ENCODE measurements at places on chromosomes 3 and 15.

- DNase-seq = no peak
Measured at GRCh38 chr15:34793901-34794300, 1.4 kb downstream of the ACTC1 start.

DNA sequence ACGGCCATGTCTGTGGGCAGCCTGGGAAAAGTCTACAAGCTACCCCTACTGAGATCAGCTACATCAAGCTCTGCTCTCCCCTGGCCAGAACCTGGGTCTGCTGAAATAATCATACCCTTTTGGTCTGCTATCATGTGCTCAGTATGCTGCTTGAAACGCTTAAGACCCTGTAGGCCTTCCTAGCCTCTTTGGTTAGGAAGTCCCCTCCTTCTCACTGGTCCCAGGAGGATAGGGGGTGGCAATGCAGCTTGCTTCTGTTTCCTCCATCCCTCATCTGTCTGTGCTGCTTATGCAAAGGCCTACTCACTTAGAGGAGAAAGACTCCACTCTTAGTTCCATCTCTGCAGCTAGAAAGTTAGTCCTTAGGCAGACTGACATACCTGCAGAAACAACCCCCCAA, 118.2 kb upstream of the RASGRP1 start:
- no peak for DNase-seq

- DNase-seq = no peak
Measured at GRCh38 chr3:19937459-19938294, 3.7 kb upstream of the EFHB start.

GRCh38 chr3:33299395-33300081, 22.3 kb downstream of the FBXL2 start:
- no peak for DNase-seq

DNA sequence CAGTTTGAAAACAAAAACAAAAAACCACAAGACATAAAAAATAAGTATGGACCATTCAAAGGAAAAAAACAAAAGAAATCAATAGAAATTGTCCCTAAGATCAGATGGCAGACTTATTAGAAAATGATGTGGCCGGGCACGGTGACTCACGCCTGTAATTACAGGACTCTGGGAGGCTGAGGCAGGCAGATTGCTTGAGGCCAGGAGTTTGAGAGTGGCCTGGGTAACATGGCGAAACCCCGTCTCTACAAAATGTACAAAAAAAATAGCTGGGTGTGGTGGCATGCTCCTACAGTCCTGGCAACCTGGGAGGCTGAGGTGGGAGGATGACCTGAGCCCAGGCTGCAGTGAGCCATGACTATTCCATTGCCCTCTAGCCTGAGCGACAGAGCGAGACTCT, 16.6 kb downstream of the SPCS1 start:
- DNase-seq = no peak

DNA sequence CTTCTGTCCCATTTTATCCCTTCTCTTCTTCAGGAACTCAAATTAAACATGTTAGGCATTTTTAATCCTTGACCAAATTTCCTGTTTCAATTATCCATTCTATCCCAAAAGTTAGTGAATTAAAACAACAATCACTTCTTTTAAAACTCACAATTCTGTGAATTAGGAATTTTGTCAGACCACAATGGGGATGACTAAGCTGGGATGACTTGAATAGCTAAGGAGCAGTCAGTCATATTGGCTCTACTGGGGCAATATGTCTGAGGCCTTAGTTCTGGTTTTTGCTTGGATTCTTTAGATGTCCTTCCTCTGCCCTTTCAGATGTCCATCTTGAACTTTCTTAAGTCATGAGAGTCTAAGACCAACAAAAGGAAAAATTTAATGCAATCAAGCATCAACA, 178.2 kb upstream of the TGFBR2 start:
- DNase-seq = no peak

DNA sequence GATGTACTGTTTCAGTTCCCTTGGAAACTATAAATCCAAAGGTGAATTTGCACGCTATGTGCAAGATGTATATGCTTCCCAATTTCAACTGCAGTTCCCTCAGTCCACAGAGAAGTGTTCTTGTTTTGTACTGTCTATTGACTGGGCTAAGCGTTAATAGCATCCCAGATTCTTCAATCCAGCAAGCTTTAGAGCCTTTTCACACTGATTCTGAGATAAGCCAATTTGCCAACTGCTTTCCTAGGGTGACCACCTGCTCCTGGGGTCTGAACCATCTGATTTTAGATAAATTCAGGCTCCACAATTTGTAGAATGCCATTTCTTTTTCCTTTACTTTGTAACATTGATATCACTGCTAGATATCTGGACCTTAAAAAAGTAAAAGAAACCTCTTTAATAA, 340.1 kb downstream of the PTPRG start:
- no peak for DNase-seq

- DNase-seq = no peak
Measured at GRCh38 chr15:69497667-69498066, 45.0 kb downstream of the RPLP1 start.

DNA sequence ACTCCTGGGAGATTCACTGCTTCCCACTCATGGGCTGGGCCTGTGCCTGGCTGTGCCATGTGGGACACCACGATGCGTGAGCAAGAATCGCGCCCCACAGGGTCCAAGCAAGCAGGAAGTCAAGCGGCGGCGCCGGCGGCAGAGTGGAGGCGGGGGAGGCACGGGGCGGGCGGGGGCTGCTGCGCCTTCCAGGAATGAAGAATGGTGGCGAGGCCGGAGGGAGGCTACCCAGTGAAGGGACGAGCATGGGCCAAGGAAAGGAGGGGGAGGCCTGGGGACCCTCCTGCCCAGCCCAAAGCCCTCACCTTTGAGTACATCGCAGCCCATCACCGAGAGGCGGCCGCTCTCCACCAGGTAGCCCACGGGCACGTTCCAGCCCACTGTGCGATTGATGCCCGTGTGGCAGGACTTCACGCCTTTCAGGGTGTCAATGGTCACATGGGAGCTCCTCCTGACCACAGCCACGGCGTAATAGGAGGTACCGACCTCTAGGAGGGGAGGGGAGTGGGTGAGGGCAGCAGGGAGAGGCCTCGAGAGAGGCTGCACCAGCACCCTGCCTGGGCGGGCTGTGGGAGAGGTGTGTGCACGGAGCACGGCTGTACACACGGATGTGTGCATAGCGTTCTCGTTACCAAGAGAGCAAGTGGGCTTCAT, 5.5 kb downstream of the MELTF start:
- DNase-seq = no peak

GRCh38 chr3:153254361-153254760, 92.3 kb downstream of the RAP2B start:
- no peak for DNase-seq

- DNase-seq = no peak
Measured at GRCh38 chr15:81809543-81809942, 236.3 kb downstream of the MEX3B start.

DNA sequence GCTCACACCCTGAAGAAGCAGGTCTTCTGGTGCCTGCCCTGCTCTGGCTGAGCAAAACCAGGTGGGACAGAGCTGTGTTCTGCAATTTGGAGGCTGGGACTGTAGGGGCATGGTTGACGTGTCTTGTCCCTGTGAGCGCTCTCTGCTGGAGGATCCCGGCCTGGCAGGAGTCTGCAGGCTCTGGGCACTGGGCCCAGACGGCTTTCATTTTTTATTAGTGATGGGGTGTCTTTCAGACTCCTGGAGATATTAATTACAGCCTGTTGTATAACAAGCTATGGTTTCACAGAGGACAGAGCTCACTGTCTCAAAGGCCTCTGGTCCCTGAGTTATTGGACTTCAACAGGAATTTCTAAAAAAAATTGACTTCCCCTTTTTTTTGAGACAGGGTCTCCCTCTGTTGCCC, 29.5 kb upstream of the ZNF710 start:
- no peak for DNase-seq

DNA sequence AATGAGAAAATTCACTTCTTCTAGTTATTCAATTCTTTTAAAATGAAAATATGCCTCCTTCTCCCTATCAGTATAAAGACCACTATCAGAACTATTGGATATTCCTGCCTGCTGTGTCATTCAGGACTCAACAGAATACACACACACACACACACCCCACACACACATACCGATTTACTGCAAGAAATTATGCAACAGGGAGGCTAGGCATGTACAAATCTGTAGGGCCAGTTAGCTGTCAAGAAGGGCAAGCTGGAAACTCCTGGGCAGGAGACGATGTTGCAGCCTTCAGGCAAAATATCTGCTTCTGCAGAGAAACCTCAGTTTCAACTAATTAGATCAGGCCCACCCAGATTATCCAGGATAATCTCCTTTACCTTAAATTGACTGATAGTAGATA, 13.9 kb upstream of the RYR3 start:
- no peak for DNase-seq

GRCh38 chr15:68749793-68750192, 70.9 kb downstream of the ANP32A start:
- DNase-seq = no peak

GRCh38 chr3:43895573-43895972, 204.8 kb downstream of the ABHD5 start:
- DNase-seq = no peak

DNA sequence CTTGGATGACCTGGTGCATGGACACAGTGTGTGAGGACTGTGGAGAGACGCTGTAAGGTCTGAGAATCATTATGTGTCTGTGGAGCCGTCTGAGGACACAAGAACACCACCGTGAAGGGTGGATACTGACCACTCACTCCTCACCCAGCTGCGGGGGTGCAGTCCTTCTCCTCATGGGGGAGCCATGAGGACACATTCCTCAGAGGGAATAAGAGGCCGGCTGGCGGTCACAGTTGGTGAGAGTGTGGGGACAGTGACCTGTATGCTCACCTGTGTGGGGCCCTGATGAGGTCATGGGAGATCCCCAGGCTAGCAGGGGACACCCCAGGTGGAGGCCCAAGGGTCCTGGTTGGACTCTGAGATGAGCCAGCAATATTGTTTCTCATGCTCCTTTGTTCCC, 2.5 kb upstream of the TRPM1 start:
- DNase-seq = no peak

- DNase-seq = no peak
Measured at GRCh38 chr15:40328751-40329150, 5.3 kb downstream of the INAFM2 start.

- DNase-seq = no peak
Measured at GRCh38 chr15:71545223-71545760, 265.1 kb upstream of the NR2E3 start.

DNA sequence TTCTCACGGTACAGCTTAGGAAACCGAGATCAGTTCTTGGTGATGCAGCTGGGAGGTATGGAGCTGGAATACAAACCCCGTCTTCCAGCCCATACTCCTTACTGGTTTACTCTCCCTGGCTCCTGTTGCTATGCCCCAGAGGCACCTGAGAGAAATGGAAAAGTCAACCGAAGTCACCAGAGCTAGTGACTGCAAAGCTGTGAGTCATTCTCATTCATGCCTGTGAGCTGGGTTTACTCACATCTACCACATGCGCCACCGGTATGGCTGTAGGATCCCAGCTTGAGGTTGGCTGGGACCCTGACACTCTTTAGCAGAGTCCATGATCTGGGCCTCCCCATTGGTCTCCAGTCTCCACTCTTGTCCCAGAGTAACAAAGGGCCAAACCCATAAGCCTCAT, 111.5 kb upstream of the ETV5 start:
- DNase-seq = no peak

DNA sequence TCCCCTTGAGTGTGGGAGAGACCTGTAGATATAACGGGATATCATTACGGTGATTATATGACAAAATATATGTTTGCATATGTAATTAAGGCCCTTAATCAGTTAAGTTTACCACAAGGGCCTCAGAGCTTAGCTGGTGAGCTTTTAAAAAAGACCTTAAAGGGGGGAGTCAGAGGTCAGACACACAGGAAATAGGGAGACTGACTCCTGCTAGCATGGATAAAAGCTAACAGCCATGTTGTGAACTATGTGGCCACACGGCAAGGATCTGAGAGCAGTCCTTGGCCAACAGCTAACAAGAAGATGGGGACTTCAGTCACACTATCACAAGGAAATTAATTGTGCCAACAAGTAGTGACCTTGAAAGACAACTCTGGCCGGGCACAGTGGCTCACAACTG, 3.1 kb downstream of the STAG1 start:
- no peak for DNase-seq

DNA sequence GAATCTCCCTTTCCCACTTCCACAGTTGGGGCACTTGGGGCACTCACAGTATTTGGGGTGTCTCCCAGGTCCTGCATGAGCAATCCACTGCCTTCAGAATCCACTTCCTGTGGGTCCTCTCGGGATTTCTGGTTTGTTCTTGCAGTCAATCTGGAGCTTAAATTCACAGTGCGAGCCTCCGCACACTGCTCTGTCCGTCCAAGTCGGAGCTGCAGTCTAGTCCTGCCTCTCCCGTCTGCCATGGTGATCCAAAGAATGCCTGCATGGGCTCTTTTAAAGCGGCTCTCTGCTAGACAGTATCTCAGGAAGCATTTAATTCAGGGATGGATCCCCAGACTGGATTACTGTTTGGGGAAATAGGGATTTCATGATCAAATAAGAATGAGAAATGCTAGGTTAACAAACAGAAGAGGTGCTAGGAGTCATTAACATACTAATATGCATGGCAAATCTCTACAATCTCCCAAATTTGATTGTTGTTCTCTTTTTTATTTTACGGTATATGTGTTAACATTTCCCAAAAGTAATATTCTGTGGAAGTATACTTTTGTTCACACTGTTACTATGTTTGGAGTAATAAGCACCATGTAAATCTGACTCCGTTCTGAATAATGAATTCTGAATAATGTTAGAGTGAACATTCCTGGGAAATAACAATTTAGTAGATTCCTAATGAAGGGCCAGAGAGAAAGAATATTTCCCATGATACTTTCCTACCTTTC, 142.5 kb downstream of the HCN4 start:
- DNase-seq = no peak

- DNase-seq = no peak
Measured at GRCh38 chr3:125207949-125208568, 4.5 kb downstream of the SLC12A8 start.

GRCh38 chr15:44381236-44381635, 46.2 kb upstream of the CTDSPL2 start:
- no peak for DNase-seq

GRCh38 chr15:64100958-64101357, 5.2 kb downstream of the SNX1 start:
- DNase-seq = no peak

DNA sequence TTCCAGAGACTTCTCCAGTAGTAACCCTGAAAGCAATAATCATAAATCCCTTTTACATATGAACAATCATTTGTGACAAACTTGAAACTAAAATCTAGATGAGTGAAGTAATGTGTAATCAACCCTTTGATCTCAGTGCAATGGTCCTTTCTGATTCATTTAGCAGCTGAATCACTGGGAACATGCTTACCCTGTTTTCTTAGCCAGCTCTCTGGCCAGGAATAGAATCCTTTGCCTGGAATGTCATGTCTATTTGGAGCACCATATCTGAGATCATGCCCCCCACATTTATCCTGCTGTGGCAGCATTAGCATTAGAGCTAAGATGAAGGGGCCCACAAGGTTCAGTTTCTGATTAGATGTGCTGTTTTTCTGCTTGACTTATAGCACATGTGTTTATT, 309.8 kb downstream of the OXSM start:
- DNase-seq = no peak
